ENCODE measurements at places on chromosomes 1 and 21.

DNA sequence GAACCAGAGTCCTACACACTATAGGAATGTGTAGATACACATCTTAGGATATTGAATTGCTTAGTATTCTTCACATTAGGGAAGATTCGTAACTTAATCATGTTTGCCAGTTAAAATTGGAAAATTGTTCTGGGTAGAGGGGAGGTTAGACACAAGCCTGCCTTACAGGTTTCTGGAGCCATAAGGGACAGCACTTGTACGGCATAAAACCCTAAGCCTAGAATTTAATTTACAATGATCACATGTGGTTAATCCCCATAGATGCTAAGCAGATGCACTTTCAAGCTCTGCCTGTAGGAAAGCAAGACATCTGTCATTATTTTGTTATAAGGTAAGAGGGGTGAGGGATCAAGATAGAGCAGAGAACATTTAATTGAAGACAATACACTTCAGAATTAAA lies 820.7 kb downstream of the NCAM2 start:
- DNase-seq, result no peak

GRCh38 chr1:114979278-114979891 lies 50.2 kb upstream of the TSHB start:
- peak; percentile 4 for DNase-seq

DNA sequence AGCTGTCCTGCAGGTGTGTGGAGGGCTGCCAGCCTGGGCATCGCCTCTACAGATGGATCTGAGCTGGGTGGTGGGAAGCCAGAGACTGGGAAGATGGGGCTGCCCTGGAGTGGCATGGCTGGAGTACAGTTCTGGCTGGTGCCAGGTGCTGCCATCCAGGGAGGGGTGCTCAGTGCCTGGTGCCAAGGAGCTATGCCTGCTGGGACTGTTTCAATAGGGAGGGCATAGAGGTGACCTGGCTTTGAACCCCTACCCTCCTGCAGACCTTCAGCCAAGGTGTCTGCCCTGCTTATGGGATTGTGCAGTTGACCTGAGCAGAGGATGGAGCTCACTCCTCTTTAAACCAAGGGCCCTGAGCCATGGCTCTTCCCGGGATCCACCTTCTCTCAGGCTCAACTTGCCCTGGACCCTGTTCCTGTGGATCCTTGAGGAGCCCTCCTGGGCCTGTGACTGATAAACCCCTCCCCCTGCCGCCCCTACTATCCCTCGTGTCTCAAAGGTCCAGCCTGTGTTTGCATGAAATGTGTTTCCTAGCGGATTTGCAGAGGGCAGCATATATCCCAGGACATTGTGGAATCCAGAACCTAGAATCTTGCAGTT lies 48.7 kb downstream of the PTPRU start:
- DNase-seq, result no peak

DNA sequence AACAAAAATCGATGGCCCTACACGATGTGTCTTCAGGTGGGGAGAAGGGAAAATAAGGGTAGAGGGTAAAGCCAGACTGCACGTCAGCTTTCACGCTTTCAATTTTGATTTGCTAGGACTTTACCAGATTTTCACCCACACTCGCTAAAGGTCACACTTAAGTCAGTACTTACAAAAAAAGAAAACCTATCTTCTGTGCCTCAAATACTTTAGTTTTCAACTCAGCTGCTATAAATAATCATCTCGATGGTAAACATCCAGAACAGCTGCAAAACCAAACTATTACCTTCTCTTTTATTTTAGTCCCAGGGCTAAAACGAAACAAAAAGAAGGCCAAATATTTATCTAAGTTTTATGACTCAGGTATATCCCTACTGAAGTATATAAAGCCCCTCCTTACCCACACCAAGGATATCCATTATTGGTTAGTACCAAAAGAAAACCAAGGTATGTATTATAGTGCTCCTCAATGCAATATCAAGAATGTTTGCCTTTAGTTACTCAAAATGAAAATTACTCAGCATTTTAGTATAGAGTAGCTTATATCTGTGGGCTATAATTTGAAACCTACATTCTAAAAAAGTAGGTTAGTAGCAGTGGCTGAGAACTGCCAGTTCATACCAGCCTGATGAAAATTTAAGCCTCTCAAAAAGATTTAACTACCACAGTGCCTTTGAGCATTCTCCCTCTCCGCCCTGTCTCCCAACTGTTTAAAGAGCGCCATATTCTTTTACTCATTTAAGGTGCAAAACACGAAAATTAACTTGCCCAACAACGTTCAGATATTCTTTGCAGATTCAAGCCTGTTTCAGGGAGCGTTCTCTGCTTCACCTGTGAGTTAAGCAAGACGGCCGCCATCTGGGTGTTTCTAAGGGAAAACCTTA lies 1.5 kb downstream of the CSDE1 start:
- DNase-seq, result no peak

- DNase-seq, result no peak
Observed at GRCh38 chr1:28745653-28746173, 9.0 kb downstream of the YTHDF2 start.

DNA sequence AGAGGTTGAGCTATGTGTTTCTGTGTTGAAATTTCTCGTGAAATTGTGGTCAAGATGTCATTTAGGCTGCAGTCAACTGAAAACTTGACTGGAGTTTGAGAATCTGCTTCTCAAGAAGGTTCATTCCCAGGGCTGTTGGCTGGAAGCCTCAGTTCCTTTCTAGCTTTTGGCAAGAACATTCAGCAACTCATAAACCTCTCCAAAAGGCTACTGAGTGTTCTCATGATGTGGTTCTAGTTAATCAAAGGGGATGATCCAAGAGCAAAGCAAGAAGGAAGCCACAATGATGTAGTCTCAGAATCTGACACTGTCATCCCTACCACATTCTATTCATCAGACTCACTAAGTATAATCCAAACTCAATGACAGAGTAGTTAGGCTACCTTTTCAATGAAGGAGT lies 66.6 kb downstream of the SPATA6 start:
- DNase-seq, result no peak

DNA sequence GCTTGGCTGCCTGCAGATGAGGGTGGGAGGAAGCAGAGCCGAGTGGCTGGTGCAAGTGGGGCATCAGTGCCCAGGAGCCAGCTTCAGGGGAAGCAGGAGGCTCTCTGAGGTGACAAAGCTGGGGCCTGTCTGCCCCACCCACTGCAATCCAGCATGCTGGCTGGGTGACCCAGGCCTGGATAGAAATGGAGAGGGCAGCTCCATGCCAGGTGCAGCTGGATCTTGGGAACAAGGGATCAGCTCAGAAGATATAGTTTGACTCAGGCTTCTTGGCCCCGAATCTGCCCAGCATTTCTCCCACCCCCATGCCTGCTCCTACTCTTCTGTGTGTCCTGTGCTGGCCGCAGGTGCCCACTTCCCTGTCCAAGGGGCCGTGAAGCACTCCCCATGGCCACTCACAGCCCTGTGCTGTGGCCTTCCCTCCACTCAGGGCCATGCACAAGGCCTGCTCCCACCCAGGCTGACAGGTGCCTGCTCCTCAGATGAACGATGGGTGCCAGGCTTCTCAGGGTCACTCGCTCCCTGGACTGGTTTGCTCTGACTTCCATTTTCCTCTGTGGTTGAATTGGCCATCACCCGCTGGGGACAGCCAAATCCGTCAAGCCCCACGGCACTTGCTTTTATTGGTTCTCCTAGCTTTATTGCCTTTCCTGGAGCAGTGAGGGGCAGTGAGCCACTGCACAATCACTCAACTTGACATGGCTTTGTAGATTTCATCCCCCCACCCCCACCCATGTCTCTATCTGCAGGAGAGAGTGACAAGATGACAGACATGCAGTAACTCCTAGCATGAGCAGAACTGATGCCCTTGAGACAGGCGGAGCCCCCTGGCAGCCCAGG lies 174.8 kb upstream of the VAMP3 start:
- DNase-seq, result no peak

GRCh38 chr1:200610846-200611245 lies 9.7 kb downstream of the KIF14 start:
- DNase-seq, result no peak

- no peak for DNase-seq
Observed at GRCh38 chr21:14877581-14878228, 187.1 kb downstream of the NRIP1 start.

DNA sequence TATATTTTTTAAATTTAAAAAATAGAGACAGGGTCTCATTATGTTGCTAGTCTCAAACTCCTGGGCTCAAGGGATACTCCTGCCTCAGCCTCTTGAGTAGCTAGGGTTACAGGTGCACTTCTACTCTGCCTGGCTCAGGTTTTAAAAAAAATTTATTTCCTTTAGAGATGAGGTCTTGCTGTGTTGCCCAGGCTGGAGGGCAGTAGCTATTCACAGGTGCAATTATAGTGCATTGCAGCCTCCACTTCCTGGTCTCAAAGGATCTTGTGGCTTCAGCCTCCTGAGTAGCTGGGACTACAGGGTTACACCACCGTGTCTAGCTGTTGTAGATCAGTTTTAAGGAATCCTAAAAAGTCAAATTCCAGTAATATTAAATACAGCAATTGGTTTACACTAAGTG lies 5.0 kb downstream of the RNF11 start:
- DNase-seq, result no peak

GRCh38 chr1:111202707-111203623 lies 2.5 kb upstream of the DENND2D start:
- DNase-seq, result no peak

- DNase-seq, result no peak
Observed at GRCh38 chr21:46543306-46543705, 61.6 kb downstream of the S100B start.

GRCh38 chr1:3857791-3858129 lies 484 bp downstream of the DFFB start:
- no peak for DNase-seq

DNA sequence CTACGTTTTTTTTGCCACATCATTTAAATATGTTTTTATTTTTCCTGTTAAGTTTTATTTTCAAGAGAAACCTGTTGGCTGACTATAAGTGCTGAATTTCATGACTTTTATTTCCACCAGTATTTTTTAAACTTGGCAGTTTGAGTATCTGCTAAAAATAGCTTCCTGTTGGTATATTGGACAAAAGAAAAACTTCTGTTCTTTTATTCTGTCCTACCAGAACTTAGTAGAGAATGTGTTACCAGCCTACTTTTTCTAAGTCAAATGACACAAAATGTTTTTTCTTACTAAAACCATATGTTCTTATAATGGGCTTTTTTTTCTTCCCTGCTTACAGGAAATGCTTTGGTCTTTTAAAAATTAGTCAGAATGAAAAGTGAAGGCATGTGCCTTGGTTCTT lies 7.6 kb downstream of the DR1 start:
- no peak for DNase-seq

- DNase-seq, result no peak
Observed at GRCh38 chr1:116579259-116579875, 8.5 kb upstream of the CD58 start.

DNA sequence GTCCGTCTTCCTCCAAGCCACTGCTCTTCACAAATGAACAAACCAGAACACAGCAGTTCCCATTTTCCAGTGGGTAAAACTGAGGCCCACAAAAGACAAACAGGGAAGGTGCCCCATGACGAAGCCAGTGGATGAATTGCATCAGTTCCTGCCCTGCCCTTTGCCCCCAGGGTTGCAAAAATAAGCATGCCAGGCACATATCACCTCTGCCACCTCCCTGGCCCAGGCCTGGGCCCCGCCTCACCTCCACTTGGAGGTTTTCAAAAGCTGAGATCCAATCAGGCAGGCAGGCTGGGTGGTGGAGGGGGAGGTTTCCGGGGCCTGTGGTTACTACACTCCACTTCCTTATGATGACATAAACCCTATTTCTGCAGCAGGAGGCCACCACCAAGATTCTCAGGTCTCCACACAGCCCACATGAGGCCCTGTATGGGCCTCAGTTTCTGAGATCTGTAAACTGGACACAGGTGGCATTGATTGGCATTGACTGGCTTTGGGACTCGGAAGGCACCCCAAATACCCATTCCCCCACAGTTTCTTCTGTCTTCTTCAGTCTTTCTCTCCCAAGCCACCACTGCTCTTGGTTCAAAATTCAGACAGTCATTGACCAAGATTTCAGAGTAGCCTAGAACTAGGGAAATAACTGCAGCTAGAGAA lies 4.1 kb downstream of the KIF21B start:
- no peak for DNase-seq

DNA sequence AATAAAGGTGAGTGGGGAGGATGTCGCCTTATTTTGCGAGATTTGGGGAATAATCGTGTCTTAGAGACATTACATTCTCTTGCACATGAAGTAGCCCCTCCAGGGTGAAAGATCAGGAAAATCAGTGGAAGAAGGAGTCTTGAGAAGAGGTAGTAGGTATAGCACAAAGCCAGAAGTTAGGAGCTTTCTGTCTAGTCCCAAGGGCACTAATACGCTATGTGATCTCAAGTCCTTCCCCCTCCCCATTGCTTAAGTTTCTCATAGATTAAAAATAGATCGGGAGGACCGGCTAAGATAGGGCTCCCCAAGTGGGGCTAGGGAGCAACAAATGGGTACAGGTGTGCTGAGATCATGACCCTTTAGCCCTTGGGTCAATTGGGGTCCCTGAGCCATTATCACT lies 13.5 kb downstream of the LRRN2 start:
- no peak for DNase-seq

All from NCI-H748 treated with DMSO at 0.1 percent for 48 hours (cell line).